ENCODE measurements at places on chromosomes 12 and 14.

DNA sequence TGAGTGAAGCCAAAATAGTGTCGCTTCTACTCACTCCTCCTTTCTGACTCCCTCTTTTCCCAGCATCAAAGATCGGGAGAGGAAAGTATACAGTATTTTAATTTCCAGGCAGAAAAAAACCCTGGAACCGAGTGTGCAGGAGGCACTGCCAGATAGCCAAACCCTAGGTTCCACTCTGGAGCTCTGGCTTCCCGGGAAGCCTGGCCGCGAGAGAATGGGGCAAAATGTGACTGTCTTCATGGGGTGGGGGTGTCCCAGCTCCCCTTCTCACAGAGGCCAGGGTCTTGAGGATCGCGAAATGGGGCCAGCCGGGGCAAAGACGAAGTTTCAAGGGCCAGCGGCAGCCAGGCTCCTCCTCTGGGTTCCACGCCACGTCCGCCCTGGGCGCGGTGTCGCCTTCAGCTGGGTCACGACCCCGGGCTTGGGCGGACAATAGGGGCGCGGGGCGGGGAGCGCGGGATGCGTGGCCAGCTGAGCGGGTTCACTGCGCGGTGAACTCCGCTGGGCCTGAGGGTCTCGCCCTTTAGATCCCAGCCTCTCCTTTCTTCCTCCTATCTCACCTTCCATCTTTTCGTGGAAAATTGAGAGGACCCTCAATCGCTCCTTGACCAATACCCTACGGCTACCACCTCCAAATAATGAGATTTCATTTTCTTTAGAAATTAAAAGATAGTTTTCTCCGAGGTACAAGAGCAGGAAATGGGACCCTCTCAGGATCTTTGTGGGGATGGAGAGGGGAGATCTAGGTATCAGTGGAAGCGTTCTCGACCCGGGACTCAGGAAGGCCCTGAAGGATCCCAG lies 6.7 kb downstream of the HOXC4 start:
- peaks cover 42% of the 10 kb centered on the region for H3K27me3 ChIP-seq
- H3K27ac ChIP-seq, result no peak overlapping the region
- no peaks in the 10 kb centered on the region for H3K4me1 ChIP-seq
- DNase-seq, result no peak
- H3K4me3 ChIP-seq, result no peak overlapping the region
- H3K36me3 ChIP-seq, result no peaks in the 10 kb centered on the region

- H3K27ac ChIP-seq, result no peak overlapping the region
- no peak overlapping the region for H3K4me3 ChIP-seq
- H3K4me1 ChIP-seq, result no peaks in the 10 kb centered on the region
- H3K27me3 ChIP-seq, result no peaks in the 10 kb centered on the region
Observed at GRCh38 chr12:2664721-2665577, 129.8 kb upstream of the FKBP4 start.

DNA sequence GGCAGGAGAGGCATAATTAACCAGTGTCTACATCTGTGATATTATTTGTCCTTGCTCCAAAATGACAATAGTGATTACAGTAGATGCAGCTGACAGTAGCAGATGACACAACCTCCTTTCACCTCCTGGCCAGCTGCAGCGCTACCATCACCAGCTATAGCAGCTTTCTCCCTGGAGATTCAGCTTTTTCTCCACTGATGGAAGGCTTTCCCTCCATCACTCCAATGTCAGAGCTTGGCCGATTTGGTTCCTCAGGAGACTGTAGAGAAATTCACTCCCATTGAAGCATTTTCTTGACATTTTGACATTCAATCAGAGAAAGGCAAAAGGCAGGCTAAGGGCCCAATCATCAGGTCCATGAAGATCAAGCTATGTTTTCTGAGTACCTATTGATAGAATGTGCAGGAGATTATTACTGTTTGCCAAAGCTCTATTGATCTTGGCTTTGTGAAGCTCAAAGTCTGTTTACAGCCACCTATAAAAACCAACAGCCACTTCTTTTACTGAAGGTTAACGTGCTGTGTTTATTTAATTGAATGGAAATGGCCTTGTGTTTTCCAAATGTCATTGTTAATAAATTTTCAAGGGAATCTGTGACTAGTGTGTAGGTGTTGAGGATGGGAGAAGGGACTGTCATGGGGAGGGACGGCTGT lies 785.1 kb downstream of the DIO2 start:
- H3K4me3 ChIP-seq, result no peak overlapping the region
- no peaks in the 10 kb centered on the region for H3K36me3 ChIP-seq
- H3K27ac ChIP-seq, result no peak overlapping the region
- no peak for DNase-seq

DNA sequence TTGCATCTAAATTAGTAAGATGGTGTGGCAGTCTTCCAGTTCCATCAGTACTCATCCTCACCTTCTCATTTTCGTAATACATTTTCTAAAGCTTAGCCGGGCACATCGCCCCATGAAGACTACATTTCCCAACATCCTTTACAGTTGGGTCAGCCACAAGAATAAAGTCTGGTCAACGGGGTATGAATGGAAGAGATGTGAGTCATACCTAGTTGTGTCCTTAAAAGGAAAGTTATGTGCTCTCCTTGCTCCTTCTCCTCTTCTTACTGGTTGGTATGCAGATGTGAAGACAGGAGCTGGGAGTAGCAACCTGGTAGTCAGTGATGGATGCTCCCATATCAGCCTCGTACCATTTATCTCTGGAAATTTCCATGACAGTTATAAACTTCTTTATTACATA lies 35.9 kb upstream of the EGLN3 start:
- no peak for DNase-seq
- H3K4me1 ChIP-seq, result no peaks in the 10 kb centered on the region
- H3K36me3 ChIP-seq, result no peaks in the 10 kb centered on the region
- no peak overlapping the region for H3K4me3 ChIP-seq
- no peaks in the 10 kb centered on the region for H3K27me3 ChIP-seq

DNA sequence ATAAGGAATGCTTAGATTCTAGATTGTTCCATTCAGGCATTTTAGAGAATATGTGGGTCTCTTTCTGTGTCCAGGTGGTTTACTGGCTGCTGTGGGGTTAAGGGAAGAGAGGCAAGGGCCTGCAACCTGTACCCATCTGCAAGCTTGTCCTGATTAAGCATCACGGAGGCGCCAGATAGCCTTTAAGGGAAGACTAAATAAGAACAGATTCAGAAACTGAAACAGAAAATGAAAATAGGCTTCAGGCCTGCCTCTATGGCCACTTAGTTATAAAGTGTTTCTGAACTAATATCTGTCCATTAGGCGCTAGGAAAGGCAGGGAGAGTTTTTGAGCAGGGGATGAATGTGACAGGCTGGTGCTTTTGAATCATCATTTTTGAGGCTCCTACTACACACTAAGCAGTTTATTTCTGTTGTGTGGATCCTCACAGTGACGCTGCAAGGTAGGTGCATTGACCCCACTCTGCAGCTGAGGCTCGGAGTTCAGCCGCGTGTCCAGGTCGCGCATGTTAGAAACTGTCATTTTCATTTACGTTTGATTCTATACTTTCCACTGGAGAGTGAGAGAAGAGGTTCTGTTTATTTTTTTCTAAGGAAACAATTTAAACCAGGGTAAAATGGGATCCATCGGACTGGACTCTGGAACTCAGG lies 47.4 kb downstream of the SLC6A12 start:
- no peak overlapping the region for H3K4me3 ChIP-seq
- DNase-seq, result no peak
- no peak overlapping the region for H3K27ac ChIP-seq
- H3K36me3 ChIP-seq, result no peaks in the 10 kb centered on the region
- H3K4me1 ChIP-seq, result no peaks in the 10 kb centered on the region

- DNase-seq, result no peak
- H3K36me3 ChIP-seq, result no peaks in the 10 kb centered on the region
- H3K27ac ChIP-seq, result no peak overlapping the region
- H3K4me1 ChIP-seq, result no peaks in the 10 kb centered on the region
Observed at GRCh38 chr14:26722258-26722657, 124.4 kb upstream of the NOVA1 start.

Measured in B cell (primary cell).